ENCODE measurements at places on chromosomes 12 and 14.

- no peak for DNase-seq
- H3K4me1 ChIP-seq, result no peaks in the 10 kb centered on the region
- H3K27me3 ChIP-seq, result peaks cover 2% of the 10 kb centered on the region
- H3K36me3 ChIP-seq, result no peaks in the 10 kb centered on the region
Observed at GRCh38 chr12:25797949-25798348, 160.5 kb upstream of the RASSF8 start.

GRCh38 chr12:68959891-68960464 is 27.0 kb upstream of the CPM start:
- no peak overlapping the region for H3K27ac ChIP-seq
- H3K36me3 ChIP-seq, result peaks cover 6% of the 10 kb centered on the region
- H3K4me3 ChIP-seq, result no peak overlapping the region

DNA sequence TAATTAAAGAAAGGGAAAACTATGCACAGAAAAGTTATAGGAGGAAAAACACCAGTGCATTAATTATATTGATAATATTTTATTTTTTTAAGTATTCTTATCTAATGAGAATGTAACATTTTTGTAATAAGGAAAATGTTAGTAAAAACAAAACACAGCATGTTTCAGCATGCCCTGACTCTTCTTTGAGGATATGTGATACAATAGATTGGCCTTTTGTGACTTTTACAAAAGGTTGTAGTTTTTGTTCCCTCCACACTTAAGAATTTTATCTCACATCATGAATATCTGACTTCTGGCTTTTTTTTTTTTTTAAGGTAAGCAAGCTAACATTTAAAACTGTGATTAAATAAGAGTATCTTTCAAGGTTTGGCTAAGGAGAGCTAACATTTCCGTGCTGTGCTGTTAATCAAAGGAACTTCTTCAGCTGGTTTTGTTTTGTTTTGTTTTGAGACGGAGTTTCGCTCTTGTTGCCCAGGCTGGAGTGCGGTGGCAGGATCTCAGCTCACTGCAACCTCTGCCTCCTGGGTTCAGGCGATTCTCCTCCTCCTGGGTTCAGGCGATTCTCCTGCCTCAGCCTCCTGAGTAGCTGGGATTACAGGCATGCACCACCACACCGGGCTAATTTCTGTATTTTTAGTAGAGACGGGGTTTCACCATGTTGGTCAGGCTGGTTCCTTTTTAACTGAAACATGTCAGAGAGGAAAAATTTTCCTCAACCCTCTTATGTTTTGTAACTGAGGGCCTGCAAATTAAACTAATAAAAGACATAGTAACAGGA is 30.8 kb upstream of the RESF1 start:
- H3K36me3 ChIP-seq, result peaks cover 13% of the 10 kb centered on the region
- H3K4me1 ChIP-seq, result no peaks in the 10 kb centered on the region
- no peak overlapping the region for H3K27ac ChIP-seq
- no peak overlapping the region for H3K4me3 ChIP-seq

DNA sequence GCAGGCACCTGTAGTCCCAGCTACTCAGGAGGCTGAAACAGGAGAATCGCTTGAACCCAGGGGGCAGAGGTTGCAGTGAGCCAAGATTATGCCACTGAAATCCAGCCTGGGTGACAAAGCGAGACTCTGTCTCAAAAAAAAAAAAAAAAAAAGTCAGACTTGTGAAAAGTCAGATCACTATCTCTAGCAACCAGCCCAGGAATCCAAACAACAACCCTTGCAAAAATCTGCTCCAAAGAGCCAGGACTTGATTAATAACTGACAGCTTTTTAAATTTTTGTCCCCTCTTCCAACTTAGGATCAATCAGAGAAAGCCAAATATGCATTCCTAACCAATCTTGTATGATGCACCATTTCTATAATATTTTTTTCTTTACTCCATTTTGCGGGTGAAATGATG is 7.7 kb upstream of the NFATC4 start:
- DNase-seq, result no peak
- peaks cover 6% of the 10 kb centered on the region for H3K27me3 ChIP-seq
- H3K36me3 ChIP-seq, result peaks cover 5% of the 10 kb centered on the region
- no peak overlapping the region for H3K27ac ChIP-seq

GRCh38 chr12:21906919-21907493 is 34.2 kb downstream of the ABCC9 start:
- H3K36me3 ChIP-seq, result no peaks in the 10 kb centered on the region
- H3K4me1 ChIP-seq, result no peaks in the 10 kb centered on the region
- no peak overlapping the region for H3K4me3 ChIP-seq

DNA sequence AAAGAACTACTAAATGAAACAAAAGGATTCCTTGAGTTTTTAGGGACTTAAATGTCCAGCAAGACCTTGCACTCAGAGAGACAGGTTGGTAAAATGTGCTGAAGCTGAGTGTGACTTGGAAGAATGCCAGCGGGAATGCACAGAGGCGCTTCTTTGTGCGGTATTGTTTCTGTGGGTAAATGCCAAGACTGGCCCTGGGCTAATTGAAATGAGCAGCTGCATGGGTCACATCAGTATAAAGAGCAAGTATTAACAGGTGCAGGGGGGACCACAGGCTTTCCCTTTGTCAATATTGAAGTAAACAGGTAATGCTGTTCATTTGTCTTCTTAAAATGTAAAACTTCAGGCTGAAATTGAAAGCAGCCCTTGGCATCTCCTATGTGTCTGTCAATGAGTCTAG is 74.3 kb downstream of the LMO3 start:
- H3K4me1 ChIP-seq, result no peaks in the 10 kb centered on the region
- H3K27me3 ChIP-seq, result no peaks in the 10 kb centered on the region
- no peak overlapping the region for H3K27ac ChIP-seq
- DNase-seq, result no peak

DNA sequence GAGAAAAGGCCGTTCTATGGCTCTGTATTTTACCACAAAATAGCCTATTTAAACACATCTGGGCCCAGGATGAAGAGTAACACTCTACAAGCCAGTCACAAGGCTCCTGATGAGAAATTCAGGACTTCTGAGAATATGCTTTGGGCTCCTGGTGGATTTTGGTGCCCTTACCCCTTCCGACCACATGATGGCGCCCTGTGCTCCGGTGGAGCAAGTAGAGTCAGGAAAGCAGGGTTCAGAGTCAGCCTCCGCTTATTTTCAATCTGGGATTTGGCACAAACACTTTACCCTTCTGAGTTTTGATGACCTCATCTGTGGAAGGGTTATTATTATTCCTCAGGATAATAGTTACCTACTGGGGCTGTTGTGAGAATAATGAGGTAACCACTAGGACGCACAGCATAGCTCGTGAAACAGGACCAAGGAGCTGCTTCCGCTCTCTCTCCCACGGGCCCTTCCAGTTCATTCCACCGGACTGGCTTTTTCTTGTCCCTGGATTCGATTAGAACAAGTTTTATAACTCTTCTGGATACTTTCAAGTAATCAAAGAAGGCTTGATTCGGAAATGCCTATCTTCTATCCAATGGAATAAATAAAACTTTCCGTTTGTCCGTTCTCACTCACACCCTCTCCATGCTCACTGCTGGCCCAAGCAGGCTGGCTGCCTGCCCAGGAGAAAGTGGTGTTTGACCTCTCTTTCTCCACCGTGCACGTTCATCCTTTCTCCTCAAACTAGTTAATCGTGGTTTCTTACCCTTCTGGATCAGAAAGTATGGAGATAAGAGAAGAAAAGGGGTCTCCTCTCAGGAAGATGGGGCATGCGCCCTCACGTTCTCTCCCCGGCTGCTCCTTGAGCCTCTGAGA is 104.6 kb downstream of the GALC start:
- H3K36me3 ChIP-seq, result no peaks in the 10 kb centered on the region
- H3K27ac ChIP-seq, result no peak overlapping the region
- peak; percentile 67 for DNase-seq
- H3K4me1 ChIP-seq, result no peaks in the 10 kb centered on the region
- H3K4me3 ChIP-seq, result no peak overlapping the region
- H3K27me3 ChIP-seq, result peaks cover 1% of the 10 kb centered on the region

- H3K4me1 ChIP-seq, result peaks cover 6% of the 10 kb centered on the region
- no peak overlapping the region for H3K4me3 ChIP-seq
- no peaks in the 10 kb centered on the region for H3K36me3 ChIP-seq
- no peak overlapping the region for H3K27ac ChIP-seq
- peaks cover 3% of the 10 kb centered on the region for H3K27me3 ChIP-seq
Observed at GRCh38 chr14:100426314-100426713, 103.2 kb downstream of the SLC25A47 start.

- H3K27me3 ChIP-seq, result peaks cover 11% of the 10 kb centered on the region
- peak overlapping the region; percentile 51 for H3K4me3 ChIP-seq
- no peaks in the 10 kb centered on the region for H3K4me1 ChIP-seq
- no peak overlapping the region for H3K27ac ChIP-seq
Observed at GRCh38 chr14:105602799-105603793, 76.7 kb downstream of the TMEM121 start.

DNA sequence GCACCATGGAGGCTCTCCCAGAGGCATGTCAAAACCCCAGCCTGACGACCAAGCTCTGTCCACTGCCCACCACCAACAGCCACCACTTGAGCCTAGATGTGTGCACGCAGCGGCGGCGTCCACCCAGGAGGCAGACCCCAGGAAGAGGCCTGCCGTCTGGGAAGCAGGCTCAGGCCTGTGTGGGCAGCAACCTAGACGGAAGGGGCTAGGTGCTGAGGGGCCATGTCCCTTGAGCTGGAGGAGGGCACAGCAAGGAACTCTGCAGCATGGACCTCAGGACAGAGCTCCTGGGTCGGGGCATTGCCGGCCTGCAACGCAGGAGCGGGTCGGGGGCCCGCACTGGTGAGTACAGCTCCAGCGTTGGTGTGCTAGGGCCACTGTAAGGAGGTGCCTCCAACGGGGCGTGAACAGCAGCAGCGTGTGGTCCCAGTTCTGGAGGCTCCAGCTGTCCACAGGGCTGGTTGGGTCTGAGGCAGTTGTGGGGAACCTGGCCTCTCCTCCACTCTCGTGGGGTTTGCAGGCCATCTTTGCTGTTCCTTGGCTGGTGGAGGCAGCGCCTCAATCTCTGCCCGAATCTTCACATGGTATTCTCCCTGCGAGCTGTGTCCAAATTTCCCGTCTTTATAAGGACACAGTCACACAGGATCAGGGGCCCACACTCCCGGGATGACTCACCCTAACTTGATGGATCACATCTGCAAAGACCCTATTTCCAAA is 20.5 kb downstream of the ZBTB42 start:
- peaks cover 10% of the 10 kb centered on the region for H3K4me1 ChIP-seq
- H3K27me3 ChIP-seq, result peaks cover 24% of the 10 kb centered on the region
- no peak for DNase-seq
- H3K36me3 ChIP-seq, result peaks cover 13% of the 10 kb centered on the region
- H3K4me3 ChIP-seq, result no peak overlapping the region

DNA sequence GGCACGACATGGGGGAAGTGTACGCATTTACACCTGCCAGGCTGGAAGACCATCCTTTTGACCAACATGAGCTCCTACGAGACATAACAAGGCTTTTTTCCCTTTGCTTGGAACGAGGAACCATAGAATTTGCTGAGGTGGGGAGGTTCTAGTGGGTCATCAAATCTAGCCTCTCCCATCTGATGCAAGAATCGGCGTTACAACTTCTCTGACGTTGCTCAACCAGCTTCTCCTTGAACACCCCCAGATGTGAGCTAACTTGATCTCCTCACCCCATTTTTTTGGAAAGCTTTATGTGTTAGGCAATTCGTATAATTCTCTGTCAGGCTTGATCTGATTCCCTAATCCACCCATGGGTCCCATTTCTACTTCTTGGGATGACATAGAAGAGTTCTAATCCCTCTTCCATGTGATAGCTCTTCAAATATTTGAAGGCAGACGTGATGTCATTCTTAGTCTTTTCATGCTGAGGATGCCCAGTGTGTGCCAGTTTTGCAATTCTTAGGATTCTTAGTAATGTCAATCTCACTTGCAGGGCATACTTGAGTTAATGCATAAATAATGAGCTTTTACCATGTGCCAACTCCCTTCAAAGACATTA is 163.6 kb upstream of the PARP11 start:
- no peaks in the 10 kb centered on the region for H3K36me3 ChIP-seq
- H3K27ac ChIP-seq, result no peak overlapping the region

DNA sequence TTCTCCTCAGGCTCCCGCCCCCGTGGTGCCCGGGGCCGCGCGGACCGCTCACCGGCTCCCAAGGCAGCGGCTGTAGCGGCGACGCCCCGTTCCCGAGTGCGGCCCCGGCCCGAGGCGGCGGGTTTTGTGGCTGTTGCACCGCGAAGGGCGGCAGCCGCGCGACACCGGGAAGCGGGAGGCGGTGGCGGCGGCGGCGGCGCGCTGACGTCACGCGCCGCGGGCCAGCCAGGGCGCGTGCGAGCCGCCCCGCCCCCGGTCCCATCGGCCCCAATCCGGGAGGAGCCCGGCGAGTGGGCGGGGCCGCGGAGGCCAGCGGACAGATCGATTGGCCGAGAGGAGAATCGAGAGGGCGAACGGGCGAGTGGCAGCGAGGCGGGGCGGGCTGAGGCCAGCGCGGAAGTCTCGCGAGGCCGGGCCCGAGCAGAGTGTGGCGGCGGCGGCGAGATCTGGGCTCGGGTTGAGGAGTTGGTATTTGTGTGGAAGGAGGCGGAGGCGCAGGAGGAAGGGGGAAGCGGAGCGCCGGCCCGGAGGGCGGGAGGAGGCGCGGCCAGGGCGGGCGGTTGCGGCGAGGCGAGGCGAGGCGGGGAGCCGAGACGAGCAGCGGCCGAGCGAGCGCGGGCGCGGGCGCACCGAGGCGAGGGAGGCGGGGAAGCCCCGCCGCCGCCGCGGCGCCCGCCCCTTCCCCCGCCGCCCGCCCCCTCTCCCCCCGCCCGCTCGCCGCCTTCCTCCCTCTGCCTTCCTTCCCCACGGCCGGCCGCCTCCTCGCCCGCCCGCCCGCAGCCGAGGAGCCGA is at the start of gene YY1:
Gene YY1, plus strand, starts transcription at position 726 of the 792 bp plus-strand sequence. CDS start 101 bp downstream, outside the sequence.
- H3K4me3 ChIP-seq, result peak within 1 kb of the TSS; percentile 96
- H3K27ac ChIP-seq, result peak within 1 kb of the TSS; percentile 95
- H3K36me3 ChIP-seq, result peaks cover 14% of the 10 kb centered on the region

GRCh38 chr12:120049426-120049825 is 60.4 kb downstream of the BICDL1 start:
- H3K36me3 ChIP-seq, result no peaks in the 10 kb centered on the region
- no peak overlapping the region for H3K4me3 ChIP-seq
- H3K4me1 ChIP-seq, result no peaks in the 10 kb centered on the region
- H3K27ac ChIP-seq, result no peak overlapping the region
- no peaks in the 10 kb centered on the region for H3K27me3 ChIP-seq

DNA sequence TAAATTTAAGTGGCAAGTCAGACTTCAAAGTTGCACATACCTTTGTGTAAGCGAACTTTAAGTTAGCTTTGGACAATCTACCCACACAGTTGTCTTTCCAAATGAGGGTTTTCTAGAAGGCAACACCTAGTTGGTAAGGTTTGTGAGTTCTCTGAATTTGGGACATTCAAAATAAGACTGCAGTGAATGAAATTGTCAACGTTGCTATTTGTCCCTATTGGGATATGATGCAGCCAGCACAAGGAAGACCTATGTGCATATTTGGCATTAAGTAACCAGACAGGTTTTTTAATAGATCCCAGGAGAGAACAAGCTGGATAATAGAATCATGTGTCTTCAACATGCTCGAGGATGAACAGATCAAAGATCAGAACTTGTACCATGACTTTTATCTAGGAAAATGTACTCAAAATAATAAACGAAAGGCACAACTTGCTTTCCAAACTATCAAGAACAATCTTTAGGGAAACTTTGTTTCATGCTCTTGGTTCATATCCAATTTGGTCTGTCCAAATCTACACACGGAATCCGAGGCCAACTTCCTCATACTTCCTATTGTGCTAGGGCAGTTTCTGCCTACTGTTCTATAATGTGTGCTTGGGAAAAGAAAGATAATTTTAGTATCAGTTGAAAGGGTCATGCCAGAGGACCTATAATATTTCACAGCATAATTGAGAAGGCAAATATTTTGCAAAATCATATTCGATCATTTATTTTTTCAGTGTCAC is 284.2 kb upstream of the SOX5 start:
- no peaks in the 10 kb centered on the region for H3K36me3 ChIP-seq
- peaks cover 20% of the 10 kb centered on the region for H3K4me1 ChIP-seq
- no peak for DNase-seq
